ENCODE measurements at places on chromosomes 5 and 9. TPM values are rescaled to one million over a fixed set of nuclear protein-coding genes. Genes with fewer than 3 reads are reported as not detected.

Gene CETN3
- 24.3 TPM for total RNA-seq

- DNase-seq, result no peak
Observed at GRCh38 chr5:160635046-160635445, 213.4 kb downstream of the PTTG1 start.

Gene ZBTB26
- 8.3 TPM for total RNA-seq

DNA sequence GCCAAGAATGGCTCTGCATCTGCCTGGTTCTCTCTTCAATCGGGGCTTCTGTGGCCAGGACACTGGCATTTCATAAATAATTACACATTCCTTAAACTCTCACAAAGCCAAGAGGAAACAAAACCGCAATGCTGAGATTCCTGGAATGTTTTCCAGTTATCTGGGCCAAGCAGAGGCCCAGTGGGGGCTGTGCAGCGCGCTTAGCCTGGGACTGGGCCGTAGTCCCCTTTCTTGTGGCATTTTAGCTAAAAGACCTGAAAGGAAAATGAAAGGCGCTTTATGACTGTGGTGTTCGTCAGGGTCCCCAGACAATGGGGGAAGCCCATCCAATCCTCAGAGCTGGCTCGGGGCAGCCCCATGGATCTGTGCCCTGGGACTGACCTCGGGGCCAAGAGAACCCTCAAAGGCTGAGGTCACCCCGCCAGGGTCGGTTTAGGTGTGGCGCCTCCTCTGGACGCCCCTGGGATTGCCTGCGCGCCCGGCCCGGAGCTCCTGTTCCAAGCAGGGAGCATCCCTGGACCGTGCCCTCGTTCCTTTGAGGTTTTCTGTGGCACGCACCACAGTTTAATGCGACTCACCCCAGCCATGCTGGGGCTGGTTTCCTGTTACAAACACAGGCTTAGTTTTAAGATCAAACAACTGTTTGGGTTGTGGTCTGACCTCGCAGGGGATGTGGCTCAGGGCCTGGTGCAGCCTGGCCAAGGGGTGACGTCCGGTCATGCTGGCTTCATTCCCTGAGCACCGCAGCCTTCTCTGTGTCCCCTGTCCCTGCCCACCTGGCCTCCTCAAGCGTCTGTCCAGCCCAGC is 51.5 kb upstream of the NKD2 start:
- peak; percentile 76 for DNase-seq

Gene GEMIN5
- 13.8 TPM for total RNA-seq

DNA sequence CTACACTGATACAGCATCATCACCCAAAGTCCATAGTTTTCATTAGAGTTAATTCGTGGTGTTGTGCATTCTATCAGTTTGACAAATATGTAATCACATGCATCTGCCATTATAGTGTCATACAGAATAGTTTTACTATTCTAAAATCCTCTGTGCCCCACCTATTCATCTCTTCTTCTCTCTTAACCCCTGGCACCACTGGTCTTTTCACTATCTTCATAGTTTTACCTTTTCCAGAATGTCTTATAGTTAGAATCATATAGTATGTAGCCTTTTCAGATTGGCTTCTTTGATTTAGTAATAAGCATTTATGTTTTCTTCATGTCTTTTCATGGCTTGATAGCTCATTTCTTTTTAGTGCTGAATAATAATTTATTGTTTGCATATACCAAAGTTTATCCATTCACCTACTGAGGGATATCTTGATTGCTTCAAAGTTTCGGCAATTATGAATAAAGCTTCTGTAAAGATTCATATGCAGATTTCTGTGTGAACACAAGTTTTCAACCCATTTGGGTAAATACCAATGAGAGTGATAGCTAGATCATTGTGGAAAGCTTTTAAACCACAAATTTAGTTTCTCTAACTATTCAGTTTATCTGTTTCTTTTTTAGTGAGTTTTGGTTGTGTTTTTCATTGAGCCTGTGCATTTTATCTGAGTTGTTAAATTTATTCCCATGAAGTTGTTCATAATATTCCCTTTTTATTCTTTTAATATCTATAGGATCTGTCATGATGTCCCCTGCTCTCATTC is 84.9 kb downstream of the RALGPS1 start:
- DNase-seq, result no peak

GRCh38 chr9:130089141-130089540 is 35.4 kb downstream of the GPR107 start:
- DNase-seq, result no peak

GRCh38 chr9:129891569-129891968 is 56.3 kb downstream of the USP20 start:
- no peak for DNase-seq

Gene CCDC192
- total RNA-seq, result not detected

DNA sequence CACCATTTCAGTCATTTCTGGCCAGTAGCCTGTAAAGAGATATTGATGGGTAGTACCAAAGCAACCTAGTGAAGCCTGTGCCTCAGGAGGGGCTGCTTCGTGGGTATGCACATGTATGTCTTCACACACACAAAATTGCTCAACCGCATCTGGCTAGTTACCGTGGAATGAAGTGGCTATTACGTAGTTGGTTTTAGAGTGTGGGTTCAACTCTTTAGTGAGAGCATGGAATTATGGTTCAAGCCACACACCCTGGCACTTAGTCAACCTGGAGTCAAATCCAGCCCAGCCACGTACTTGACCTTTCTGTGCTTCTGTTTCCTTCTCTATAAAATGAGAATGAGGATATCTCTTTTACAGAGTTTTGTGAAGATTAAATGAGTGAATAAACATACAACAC is 174.9 kb downstream of the TTC39B start:
- DNase-seq, result no peak

Gene TAF11L13
- not detected for total RNA-seq

DNA sequence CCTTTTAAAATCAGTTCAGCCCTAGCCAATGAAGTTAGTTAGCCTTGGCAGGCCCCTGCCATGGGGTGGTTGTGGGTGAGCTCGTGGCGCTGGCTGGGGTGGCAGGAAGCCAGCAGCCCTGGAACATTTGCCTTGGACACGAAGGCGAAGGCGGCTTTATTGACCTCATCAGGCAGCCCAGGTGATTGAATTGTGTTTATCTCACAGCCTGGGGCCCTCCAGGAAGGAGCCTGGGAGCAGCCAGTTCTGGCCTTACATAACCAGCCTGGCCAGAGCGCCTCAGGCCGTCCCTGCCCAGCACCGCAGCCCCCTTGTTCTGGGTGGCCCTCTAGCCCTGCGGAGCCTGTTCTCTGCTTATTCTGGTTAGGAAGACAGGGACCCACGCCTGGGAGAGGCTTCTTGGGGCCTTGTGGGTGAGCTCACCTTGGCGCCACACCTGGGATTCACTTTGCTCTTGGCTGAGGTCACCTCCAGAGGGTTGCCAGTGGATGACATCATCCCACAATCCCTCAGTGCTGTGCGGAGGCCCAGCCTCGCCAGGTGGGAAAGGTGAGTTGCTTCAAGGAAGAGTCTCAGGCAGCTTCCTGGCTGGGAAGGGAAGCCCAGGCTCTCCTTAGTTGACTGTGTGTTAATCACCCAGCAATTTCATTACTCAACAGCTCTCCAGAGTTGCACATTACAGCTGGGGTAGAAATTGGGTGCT is 54.4 kb upstream of the RPL26L1 start:
- no peak for DNase-seq

Gene NUTM2G
- not detected for total RNA-seq

Gene PCDHB3
- not detected for total RNA-seq

Gene LCN1
- total RNA-seq, result not detected

DNA sequence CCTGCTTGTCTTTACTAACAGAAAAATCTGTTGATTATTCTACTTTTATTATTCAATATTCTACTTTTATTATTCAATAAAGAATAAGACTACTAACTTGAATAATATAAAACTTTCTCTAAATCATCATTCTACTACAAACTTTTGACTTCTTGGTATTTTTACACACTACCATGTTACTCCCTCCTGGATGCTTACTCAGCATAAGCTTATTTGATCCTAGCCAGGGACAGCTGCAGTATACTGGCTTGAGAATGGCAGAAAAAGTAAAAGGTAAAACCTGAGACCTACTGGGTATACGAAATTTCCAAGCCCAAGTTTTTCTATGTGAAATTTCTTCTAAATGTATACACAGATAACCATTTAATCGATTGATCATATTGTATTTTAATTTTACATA is 26.1 kb downstream of the PGGT1B start:
- no peak for DNase-seq

DNA sequence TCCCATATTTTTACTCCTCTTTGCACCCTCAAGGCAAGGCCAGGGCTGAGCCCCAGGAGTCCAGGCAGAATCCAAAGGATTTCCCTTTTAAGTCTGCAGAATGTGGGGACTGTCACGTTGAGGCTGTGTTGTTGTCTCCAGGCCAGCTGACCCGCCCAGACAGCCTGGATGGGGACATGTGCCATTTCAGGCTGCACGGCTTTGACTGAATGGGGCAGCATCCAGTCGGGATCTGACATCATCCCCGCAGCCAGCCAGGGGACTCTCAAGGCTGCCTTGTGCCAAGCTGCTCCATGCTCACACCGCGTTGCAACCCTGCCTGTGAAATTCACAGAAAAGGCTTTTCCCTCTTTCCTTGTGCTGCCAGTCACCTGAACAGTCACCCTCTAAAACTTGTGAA is 2.2 kb upstream of the ZNF366 start:
- no peak for DNase-seq

- no peak for DNase-seq
Observed at GRCh38 chr9:128479262-128479661, 23.5 kb downstream of the ODF2 start.
